ENCODE measurements at places on chromosomes 12 and 14.
A peak's percentile ranks its signal among the peaks of the same experiment; 100 is the strongest.

GRCh38 chr12:28253161-28253641 is 62.9 kb downstream of the CCDC91 start:
- DNase-seq, result no peak

DNA sequence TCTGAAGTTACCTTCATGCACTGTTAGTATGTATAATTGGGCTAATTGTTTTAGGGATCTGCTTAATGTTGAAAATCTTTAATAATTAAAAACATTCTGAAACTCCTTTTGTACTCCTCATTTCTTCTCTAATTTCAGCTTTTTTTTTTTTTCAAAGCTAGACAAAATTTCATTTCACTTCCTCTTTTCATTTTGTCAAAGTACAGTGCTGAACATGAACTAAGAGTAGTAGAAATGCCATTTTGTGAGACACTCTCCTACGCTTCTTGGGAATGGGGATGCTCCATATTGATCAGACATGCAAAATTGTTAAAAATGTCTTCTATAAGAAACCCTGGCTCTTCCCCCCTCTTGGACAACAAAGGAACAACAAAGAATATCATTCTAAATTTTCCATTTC is 1.7 kb downstream of the ABCD2 start:
- DNase-seq, result no peak

DNA sequence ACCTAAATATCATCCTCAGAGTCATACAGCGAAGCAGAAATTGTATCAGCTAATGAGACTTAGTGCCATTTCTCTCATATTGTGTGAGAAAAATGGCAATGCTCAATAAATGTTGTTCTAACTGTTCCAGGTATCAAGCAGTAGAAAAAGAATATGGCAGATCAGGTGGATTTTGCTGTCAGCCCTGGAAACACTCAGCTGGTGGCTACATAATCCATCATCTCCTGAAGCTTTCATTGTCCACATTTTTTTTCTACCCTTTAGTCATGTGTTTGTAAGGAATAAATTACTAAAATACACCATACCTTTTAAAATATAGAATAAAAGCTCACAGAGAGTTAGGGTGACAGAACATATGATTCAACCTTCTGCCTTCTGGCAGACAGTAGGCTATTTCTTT is 840.3 kb downstream of the DIO2 start:
- DNase-seq, result no peak

GRCh38 chr12:70637303-70638085 is at the start of gene PTPRB:
Gene PTPRB, minus strand, starts transcription at chr12:70637429. Its CDS starts 34 bp downstream, at chr12:70637395.
- DNase-seq, result no peak

GRCh38 chr14:91845652-91846051 is 21.7 kb downstream of the TC2N start:
- no peak for DNase-seq

DNA sequence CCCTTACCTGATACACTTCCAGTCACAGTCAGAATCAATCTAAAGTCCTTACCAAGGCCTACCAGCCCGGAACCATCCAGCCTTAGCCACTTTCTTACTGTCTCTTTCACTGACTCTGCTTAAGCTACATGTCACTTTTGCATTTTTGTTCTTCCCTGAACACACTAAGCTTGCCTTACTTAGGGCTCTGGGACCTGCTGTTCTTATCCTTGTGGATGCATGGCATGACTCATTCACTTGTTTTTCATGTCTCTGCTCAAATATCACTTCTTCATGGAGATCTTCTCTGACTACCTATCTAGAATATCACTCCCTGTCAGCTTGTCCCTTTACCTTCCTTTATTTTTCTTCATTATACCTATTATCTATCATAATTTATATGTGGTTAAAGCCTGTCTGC is 65.6 kb upstream of the ZDHHC17 start:
- DNase-seq, result no peak

- DNase-seq, result peak; percentile 14
Measured at GRCh38 chr14:49858383-49858782, 5.8 kb upstream of the NEMF start.

- no peak for DNase-seq
Measured at GRCh38 chr12:108610336-108610815, 12.5 kb upstream of the TMEM119 start.

DNA sequence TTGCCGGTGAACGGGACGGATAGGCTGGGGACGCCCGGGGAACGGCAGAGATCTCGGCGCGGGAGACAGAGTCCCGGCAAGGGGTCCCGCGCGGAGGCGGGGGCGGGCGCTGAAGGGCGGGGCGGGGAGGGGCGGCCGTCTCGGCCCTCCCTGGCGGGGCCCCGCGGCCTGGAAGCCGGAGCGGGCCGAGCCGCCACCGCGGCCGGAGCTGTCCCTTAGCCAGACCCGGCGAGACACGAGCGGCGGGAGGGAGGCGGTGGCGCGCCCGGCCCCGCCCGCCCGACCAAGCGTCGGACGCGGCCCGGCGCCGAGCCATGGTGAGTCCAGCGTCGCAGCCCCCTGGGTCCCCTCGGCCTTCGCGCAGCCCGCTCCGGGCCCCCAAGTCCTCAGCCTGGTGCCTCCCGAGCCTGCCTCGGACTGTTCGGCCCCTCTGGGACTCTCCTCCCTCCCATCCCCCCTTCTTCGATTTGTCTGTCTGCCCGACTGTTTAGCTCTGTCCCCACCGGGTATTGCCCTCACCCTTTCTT is at the start of gene ARHGEF40:
Gene ARHGEF40 (plus strand): TSS at position 222 of the 527 bp plus-strand sequence. CDS start 93 bp downstream, at position 315.
- DNase-seq, result no peak

DNA sequence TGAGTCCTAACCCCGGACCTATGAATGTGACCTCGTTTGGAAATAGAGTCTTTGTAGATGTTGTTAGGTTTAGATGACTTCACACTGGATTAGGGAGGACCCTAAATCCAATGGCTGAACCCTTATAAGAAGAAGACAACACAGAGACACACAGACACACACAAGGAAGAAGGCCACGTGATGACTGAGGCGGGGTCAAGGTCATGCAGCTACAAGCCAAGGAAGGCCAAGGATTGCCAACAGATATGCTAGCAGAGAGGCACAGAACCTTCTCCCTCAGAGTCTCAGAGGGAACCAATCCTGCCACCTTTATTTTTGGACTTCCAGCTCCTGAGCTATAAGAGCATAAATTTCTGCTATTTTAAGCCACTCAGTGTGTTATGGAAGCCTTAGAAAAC is 31.8 kb downstream of the LTBP2 start:
- DNase-seq, result no peak

- peak; percentile 51 for DNase-seq
Measured at GRCh38 chr12:122659579-122659978, 43.6 kb downstream of the HCAR2 start.

DNA sequence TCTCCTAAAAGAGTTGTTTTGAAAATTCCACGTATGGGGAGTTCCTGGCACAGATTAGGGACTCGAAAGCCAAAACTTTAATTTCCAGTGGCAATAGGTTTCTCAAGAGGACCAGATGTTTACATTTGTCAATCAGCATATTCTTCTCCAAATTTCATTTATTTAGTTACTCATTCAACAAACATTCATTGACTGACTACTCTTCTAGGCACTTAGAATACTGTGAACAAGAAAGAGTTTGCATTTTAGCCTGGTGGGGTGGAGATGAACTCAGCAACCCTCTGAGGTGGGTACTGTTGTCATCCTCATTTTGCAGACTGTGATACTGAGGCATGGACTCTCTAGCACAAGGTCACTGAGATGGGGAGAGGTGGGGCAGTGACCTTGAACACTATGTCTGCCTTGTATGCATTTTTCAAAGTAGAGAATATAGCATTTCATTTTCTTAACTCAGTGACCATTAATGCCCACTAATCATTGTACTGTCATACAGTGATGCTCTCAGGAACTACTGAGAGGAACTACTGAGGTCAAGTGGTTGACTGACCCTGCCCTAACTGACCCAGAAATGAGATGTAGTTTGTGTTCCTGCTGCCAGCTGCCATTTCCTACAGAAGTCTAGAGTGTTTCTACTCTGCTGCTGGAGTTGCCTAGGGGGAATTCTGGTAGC is 2.2 kb downstream of the L3HYPDH start:
- no peak for DNase-seq

GRCh38 chr14:75011356-75011994 is 8.8 kb downstream of the EIF2B2 start:
- no peak for DNase-seq

DNA sequence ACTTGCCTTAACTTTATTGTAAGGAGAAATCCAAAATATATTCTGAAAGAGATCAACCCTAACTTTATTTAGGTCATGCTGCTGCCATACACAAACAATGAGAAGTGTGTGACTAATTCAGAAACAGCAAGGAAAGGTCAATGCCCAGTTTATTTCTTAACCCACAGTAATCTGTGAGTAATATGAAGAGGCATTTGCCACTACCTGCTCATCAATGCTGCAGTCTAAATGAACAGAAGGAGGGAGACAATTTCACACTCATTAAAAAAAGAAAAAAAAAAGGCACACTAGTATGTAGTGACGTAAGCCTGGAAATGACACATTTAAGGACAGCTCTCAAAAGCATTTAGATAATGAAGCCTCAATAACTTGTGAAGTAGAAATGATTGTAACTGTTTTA is 90.5 kb upstream of the FOXN3 start:
- DNase-seq, result peak; percentile 42

GRCh38 chr12:108305991-108306501 is 33.1 kb downstream of the CMKLR1 start:
- DNase-seq, result no peak

DNA sequence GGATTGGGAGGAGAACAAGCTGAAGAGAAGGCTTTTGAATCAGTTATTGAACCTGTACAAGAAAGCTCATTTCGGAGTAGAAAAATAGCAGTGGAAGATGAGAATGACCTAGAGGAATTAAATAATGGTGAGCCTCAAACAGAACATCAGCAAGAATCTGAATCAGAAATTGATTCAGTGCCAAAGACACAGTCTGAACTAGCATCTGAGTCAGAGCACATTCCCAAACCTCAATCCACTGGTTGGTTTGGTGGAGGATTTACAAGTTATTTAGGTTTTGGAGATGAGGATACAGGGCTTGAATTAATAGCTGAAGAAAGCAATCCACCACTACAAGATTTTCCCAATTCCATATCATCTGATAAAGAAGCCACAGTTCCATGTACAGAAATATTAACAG is 13.5 kb downstream of the MIA2 start:
- no peak for DNase-seq

DNA sequence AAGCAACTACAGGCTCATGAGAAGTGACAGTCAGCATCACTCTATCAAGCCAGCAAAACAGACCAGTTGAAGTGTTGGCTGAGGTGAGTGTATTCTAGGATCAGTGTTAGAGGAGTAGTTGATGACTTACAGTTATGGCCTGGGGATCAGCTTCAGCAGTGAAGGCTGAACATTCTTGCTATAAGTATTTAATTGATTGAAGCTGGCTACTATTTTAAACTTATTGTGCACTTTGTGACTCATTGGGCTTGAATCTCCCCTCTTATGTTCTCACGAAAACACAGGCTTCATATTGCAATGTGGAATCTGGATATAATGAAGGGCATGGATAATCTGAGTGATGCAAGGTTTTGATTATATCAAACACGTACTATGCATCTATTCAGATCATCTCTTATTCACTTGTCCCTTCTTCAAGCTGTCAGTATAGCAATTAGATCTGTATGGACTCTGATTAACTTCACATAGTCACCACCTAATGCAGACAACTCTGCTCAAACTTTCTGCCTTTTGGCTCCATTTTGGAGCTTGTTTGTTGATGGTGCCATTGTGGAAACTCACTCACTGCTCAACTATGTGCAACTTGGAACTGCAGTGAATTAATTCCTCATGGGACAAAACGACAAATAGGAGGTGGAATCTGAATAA is 309.2 kb downstream of the SLC16A7 start:
- DNase-seq, result no peak

DNA sequence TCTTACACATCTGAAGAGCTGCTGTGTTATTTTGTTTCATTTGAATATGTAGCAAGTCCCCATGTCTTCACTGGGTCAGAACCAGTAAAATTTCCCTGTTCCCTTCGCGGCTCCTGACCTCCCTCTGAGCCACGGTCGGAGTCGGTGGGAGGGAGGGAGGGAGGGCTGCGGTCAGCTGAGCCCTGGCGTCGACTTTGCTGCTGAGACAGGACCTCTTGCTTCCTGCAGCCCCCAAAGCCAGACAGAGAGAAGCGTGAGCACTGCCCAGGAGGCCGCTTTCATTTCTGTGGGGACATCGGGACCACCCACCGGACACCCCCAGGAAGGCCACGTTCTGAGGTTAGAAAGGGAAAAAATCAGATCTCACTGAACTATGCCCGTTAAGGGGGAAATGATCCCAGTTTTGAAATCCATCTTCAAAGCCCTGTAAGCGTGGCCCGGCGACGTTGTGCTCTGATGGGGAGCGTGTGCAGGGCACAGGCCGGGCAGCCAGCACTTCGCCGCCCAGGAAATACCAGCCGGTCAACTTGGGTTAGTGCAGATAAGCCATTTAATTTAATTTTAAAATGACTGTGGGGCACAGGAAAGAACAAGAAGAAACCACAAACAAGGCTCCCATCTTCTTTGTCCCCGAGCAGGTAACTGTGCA is 42.1 kb downstream of the NOC4L start:
- no peak for DNase-seq

DNA sequence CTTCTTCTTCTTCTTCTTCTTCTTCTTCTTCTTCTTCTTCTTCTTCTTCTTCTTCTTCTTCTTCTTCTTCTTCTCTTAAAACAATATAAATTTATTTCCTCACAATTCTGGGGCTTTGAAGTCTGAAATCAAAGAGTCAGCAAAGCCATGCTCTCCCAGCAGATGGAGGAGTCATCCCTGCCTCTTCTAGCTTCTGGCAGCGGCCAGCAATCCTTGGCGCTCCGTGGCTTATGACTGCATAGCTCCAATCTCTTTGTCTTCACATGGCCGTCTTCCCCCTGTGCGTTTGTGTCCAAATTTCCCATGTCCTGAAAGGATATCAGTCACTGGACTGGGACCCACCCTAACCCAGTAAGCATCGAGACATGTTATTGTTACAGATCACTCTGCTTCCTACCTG is 22.9 kb downstream of the KCNA1 start:
- DNase-seq, result no peak

GRCh38 chr12:69783365-69783764 is 41.7 kb upstream of the MYRFL start:
- DNase-seq, result no peak

Data from CD14-positive monocyte (primary cell).